Suppressor macrophage (primary cell): ENCODE measurements at places on chromosomes 11 and 22.
A peak's percentile ranks its signal among the peaks of the same experiment; 100 is the strongest.

- DNase-seq = no peak
Observed at GRCh38 chr11:61683961-61684869, 4.0 kb downstream of the DAGLA start.

DNA sequence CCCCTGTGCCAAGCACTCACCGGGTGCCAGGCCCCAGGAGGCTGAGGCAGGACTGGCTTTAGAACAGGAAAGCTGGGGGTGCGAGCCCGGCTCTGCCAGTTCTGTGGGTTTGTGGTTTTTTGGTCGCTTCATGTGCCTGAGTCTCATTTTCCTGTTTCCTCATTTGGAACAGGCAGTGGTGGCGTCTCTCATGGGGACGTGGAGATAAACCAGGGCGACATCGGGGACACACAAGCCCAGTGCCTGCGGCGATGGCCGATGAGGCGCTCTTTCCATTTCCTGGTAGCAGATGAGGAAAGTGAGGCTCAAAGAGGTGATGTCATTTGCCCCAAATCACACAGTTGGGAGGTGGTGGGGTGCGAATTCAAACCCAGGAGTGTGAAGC is 20.8 kb upstream of the CHKA start:
- DNase-seq = peak; percentile 82

DNA sequence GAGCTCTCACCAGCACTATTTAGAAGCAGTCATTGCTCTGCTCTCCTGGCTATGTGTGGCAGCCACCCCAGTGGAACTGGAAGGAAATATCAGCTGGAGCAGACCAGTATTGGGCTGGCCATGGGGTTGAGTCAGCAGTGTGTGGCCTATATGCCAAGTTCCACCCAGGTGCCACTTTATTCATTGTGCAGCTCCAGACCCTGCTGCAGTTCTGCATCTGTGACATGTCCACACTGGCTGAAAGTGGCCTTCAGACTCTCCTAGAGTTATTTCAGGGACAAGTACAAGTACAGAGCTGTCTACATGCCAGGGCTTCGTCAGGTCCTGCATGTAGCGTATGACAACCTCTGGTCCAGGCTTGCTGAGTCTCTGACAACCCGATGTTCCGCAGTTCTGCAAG is 55.2 kb downstream of the CABIN1 start:
- no peak for DNase-seq

- no peak for DNase-seq
Observed at GRCh38 chr11:10409207-10409661, 45.8 kb upstream of the AMPD3 start.

DNA sequence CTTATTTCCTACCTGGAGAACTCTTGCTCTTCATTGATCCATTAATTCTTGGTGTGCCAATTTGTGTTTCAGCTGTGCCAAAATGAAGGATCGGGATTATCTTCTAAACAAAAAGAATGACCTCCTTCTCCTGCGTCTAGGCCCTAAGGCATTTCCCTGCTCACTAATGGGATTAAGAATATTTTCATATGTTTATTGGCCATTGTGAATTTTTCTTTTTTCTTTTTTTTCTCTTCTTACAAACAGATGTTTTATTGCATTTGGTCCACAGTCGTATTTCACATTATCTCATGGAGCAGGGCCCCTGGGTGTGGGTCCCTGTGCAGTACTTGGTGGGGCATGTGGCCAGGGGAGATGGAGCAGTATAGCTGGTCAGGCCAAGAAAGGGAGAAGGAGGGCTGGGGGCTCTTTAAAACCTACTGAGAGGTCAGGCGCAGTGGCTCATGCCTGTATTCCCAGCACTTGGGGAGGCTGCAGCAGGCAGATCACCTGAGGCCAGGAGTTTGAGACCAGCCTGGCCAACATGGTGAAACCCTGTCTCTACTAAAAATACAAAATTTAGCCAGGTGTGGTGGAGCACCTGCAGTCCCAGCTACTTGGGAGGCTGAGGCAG is 35.3 kb upstream of the HORMAD2 start:
- DNase-seq = no peak

- peak; percentile 31 for DNase-seq
Observed at GRCh38 chr11:61645179-61645868, 34.9 kb upstream of the DAGLA start.

- no peak for DNase-seq
Observed at GRCh38 chr11:69680688-69681087, 5.5 kb upstream of the LTO1 start.

- DNase-seq = no peak
Observed at GRCh38 chr22:40511604-40512003, 124.9 kb downstream of the MRTFA start.

DNA sequence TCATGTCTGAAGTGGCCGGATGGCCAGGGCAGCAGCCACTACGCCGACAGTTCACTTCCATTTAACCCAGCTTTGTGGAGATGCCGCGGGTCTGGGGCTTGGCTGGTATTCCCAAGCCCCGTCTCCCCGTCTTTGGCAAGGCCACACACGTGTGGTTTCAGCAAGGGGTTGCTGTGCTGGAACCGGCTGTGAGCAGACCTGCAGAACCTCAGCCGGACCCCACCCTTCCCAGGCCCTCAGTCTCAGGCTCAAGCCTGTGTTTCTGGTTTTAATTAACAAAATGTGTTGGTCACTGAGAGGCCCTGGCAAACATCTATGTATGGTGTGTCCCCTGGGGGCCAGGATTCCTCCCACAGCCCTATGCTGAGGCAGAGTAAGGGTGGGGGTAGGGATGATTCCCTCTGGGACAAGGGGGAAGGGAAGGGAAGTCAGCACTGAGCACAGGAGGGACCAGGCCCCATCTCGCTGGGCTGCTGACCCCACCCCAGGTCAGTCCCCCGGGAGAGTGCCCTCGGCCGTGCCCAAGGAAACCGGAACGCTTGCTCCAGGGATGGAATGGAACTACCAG is 9.3 kb downstream of the OSBPL5 start:
- DNase-seq = no peak

GRCh38 chr11:72179049-72179803 is 12.7 kb upstream of the FOLR1 start:
- DNase-seq = no peak

DNA sequence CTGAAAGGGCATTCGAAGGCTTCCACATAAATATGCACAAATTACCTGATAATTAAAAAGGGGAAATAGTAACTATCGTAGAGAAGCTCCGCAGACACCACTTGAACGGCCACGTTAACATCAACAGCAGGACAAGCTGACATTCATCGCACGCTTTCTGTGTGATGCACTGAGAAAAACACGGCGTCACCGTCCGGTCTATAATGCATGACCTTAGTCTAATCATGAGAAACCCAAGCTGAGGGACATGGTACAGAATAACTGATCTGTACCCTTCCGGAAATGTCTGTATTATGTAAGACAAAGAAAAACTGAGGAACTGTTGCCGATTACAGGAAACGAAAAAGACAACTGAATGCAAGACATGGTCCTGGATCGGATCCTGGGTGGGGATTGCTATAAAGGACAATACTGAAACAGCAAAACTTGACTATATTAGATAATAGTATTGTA is 678 bp upstream of the RANGAP1 start:
- peak; percentile 74 for DNase-seq

DNA sequence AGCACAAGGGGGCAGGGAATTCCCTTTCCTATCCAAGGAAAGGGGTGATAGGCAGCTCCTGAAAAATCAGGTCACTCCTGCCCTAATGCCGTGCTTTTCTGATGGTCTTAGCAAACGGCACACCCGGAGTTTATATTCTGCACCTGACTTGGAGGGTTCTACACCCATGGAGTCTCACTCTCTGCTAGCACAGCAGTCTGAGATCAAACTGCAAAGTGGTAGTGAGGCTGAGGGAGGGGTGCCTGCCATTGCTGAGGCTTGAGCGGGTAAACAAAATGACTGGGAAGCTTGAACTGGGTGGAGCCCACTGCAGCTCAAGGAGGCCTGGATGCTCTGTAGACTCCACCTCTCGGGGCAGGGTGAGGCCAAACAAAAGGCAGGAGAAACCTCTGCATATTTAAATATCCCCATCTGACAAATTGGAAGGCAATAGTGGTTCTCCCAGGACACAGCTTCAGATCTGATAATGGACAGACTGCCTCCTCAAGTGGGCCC is 194.7 kb downstream of the OR4A47 start:
- no peak for DNase-seq

- peak; percentile 21 for DNase-seq
Observed at GRCh38 chr11:64687204-64687603, 35.8 kb downstream of the NRXN2 start.

GRCh38 chr11:86066657-86067008 is 2.3 kb downstream of the PICALM start:
- DNase-seq = no peak

DNA sequence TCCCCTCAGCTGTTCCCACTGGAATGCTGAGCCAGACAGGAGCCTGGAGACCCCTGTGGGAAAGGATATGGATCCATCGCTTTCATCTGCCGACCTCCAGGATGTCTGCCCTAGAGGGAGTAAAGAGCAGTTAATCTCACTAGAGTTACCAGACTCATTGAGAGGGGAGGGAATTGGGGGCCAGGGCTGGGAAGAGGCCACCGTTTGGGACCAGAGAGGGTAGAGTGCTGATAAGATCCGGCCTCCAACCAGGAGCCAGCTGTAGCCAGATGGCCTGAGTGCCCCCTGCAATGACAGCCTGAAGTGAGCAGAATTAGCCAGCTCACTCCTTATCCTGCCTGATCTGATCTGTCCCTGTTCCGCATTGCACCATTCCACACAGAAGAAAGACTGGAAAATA is 3.7 kb upstream of the APLNR start:
- DNase-seq = no peak

GRCh38 chr11:19380375-19380774 is 139.6 kb upstream of the E2F8 start:
- no peak for DNase-seq

DNA sequence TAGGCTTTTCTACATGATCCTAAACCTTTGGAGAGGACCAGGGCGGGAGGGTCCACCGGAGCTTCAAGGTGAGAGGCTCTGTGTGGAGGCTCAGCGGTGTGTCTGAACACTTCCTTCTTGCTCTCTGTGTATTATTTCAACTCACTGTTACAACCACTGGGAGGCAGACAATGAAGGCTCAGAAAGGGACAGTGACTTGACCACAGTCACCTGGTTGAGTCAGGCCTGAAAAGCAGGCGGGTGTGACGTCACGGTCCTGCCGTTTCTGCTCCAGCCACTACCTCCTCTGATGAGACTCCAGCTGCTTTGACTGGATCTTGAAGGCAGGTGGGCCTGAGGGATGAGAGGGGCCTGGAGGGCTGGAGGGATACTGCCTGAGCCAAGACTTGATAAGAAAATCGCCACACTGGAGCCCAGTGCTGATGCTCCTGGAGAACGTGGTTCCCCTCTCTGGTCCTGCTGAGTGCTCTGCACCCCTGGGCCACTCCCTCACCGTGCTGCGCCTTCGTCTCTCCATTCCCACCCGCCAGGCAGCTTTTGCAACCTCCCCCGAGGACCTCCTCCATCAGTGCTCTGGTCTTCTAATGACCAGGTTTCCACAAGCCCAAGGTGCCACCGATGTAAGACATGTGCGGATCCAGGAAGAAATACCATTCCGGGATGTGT is 27.9 kb downstream of the KCNC1 start:
- no peak for DNase-seq

GRCh38 chr11:5891216-5891800 is 1.7 kb upstream of the OR52E5 start:
- DNase-seq = peak; percentile 31

DNA sequence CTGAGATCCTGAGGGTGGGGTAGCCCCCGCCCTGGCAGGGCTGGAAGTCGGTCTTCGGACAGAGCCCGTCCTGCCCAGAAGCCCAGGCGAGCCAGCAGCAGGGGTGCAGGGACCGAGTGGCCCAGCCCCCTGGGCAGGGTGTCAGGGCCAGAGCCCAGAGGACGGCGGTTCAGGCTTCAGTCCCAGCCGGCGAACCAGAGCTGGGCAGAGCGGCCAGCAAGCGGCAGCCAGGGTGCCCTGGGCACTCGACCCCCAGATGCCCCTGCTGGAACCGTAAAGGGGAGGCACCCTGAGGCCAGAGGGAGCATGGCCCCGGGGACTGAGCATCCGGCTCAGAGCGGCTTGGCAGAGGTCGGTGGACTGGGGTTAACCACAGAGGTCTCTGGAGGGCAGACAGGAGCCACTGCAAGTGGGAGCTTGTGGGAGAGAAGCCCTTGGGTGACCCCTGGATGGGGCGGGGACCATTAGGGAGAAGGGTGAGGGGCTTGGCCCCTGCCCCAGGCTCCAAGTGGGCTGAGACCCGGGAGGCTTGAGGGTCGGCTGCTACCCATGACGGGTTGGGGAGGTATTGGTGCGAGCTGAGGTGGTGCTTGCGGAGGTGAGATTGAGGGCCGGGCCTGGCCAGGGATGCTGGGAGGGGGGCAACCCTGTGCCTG is 15.9 kb downstream of the LSP1 start:
- DNase-seq = no peak

DNA sequence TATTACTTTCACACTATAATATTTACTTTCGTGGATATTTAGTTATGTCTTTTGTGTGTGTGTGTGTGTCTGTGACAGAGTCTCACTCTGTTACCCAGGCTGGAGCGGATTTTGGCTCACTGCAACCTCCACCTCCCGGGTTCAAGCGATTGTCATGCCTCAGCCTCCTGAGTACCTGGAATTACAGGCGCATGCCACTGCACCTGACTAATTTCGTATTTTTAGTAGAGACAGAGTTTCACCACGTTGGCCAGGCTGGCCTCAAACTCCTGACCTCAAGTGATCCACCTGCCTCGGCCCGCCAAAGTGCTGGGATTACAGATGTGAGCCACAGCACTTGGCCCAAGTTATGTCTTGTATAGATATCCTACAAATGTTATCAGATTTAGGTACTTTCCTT is 9.9 kb downstream of the PISD start:
- no peak for DNase-seq

DNA sequence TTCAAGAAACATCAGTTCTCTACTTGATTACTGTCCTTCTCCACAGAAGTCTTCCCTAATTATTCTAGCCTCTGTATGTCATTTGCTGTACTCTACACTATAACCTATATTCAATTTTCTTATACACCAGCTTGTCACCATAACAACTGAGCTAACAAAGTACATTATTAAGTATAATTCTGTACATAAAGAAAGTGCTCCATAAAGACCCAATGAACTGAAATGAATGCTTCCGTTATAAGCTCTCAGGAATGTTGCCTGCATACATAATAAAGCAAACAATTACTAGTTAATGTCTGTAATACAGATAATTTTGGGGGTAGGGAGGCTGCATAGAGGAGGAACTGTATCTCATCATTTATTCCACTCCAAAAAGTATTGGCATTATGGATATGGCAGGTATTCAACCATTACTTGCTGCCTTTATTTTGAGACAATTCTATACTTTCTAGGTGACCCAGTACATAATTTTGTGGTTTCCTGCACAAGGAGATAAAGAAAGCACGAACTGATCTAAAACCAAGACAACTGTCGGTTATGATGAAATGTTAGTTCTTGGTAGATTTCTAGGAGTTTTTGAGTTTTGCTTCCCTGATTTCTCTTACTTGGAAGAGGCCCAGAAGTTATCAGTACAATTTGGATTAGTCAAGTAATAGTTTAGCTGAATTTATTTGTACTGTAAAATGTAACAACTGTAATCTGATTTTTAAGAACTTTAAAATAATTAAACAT is 202.5 kb downstream of the SBF2 start:
- DNase-seq = no peak
